ENCODE measurements at places on chromosomes 7 and 10.

- no peak for DNase-seq
Observed at GRCh38 chr10:11511321-11511720, 100.1 kb downstream of the USP6NL start.

- no peak for DNase-seq
Observed at GRCh38 chr10:792792-793100, 103.3 kb upstream of the DIP2C start.

GRCh38 chr7:23473844-23474093, 3.5 kb upstream of the IGF2BP3 start:
- no peak for DNase-seq

- no peak for DNase-seq
Observed at GRCh38 chr10:77925795-77926565, 575 bp downstream of the DLG5 start.

GRCh38 chr10:35636956-35637355, 5.1 kb downstream of the FZD8 start:
- DNase-seq: no peak

- no peak for DNase-seq
Observed at GRCh38 chr7:100484673-100485045, 932 bp downstream of the NYAP1 start.

GRCh38 chr10:69472544-69472943, 21.3 kb downstream of the TSPAN15 start:
- no peak for DNase-seq

- no peak for DNase-seq
Observed at GRCh38 chr10:78415111-78415510, 381.4 kb downstream of the RPS24 start.

- no peak for DNase-seq
Observed at GRCh38 chr7:158263964-158264748, 323.5 kb downstream of the PTPRN2 start.

DNA sequence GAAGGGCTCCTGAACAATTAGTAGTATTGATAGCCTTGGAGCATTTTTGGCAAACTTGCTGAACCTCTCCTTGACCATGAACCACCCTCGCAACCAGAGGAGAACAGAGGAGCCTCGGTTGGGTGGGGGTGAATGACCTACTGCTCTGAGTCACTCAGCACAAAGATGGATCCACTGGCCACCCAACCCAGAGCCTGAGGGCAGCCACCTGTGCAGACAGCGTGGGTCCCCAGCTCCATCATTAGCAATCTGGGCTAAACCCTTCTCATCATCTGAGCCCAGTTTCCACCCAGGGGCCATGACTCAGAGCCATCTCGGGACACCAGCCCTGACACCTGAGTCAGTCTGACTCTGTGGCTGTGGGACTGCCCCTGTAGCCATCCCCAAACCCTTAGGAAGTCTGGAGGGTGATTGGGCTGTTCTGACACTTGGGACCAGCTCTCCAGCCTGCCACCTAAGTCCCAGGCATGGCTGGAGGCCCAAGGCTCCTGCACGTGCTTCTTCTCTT, 171.8 kb upstream of the GPR26 start:
- DNase-seq: no peak

DNA sequence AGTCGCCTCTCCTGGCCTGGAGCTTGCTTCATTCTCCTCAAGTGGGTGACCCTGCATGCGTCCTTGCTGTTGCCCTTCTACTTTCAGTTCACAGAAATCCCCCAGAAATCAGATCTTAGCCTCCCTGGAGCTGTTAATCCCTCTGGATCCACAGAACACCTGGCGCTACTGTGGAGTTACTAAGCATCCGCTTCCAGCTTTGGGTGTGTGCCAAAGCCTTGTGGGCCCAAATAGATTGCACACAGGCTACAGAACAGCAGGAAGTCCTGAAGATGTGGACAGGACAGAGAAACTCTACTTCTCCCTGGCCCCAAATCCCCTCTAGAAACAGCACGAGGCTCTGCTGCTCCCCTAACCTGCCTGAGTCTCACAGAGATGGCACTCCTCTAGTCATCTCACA, 36.6 kb upstream of the PDLIM1 start:
- no peak for DNase-seq

DNA sequence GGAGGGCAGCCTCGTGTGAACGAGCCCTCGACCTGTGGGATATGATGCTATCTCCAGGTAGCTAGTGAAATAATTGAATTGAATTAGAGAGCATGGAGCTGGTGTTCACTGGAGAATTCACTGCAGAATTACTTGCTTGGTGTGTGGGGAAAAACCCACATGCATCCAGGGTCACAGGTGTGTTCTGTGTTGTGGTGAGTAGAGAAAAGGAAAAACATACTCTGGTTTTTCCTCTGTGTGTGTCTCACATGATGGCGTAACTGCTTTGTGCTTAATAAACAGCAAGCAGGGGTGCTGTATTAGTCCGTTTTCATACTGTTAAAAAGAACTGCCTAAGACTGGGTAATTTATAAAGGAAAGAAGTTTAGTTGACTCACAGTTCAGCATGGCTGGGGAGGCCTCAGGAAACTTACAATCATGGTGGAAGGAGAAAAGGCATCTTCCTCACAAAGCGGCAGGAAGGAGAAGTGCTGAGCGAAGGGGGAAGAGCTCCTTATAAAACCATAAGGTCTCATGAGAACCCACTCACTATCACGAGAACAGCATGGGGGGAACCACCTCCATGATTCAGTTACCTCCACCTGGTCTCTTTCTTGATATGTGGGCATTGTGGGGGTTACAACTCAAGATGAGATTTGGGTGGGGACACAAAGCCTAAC, 62.6 kb downstream of the TACR2 start:
- no peak for DNase-seq

GRCh38 chr7:28908775-28909174, 49.4 kb downstream of the TRIL start:
- DNase-seq: no peak

DNA sequence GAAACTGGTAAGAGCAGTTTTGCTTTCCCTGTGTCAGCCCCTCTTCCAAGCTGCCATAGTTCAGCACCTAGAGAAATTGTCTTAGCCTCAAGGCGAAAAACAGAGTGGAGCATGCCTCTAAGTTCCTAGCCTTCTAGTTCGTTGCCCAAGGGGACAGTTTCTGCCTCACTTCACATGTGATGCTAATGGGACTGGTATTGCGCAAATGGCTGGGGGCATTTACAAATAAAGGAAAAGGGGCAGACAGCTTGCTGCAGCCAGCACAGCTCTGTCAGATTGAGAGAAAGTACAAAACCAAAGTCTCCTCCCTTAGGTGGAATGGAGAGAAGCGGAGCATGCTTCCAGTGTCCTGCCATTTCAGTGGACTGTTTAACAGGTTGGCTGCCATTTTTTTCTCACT, 567.7 kb downstream of the ETV1 start:
- no peak for DNase-seq

GRCh38 chr10:90849956-90850749, 7.7 kb downstream of the HTR7 start:
- DNase-seq: no peak

- DNase-seq: no peak
Observed at GRCh38 chr7:39539816-39540215, 26.4 kb upstream of the YAE1 start.

DNA sequence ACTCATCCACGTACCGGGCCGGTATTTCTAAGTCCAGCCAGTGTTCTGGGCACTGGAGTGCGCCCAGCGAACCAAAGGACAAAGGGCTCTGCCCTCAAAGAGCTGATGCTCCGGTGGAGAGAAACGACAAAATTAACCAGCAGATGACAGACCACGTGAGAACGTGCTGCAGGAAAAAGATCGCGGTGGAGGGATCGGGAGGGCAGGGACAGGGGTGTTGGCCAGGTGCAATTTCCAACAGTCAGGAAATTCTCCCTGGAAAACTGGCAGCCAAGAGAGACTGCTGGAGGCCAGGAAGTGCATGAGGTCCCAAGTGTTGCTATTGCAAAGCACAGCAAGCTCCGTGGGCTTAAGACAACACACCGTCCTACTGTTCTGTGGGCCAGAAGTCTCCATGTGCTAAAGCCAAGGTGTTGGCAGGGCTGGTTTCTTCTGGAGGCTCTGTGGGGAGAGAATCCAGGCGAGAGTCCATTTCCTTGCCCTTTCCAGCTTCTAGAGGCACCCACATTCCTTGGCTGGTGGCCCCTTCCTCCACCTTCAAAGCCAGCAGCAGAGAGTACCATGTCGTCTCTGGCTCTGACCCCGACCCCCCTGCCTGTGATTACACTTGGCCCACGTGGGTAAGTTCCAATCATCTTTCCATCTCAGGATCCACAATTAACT, 21.3 kb upstream of the AMZ1 start:
- DNase-seq: no peak

- DNase-seq: no peak
Observed at GRCh38 chr7:38281266-38281665, 7.8 kb upstream of the TARP start.

DNA sequence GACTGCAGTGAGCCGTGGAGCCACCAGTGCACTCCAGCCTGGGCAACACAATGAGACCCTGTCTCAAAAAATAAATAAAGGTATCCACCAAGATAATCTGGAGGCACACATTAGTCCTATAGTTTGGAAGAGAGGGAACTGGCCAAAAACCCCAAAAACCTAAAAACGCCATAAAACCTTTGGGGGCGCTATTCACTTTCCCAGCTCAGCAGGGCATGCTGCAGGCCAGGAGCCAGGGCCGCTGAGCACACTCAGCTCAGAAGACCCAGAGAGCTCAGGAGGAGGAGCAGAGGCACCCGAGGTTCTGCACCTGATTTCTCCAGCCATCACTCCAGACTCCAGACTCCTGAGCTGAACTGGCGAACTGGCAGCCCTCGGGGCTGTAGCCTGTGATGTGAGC, 167.2 kb upstream of the IMMP2L start:
- DNase-seq: no peak

- DNase-seq: no peak
Observed at GRCh38 chr10:43671659-43672531, 23.2 kb upstream of the ZNF32 start.

GRCh38 chr7:66344166-66344565, 139.0 kb downstream of the TPST1 start:
- no peak for DNase-seq

- DNase-seq: no peak
Observed at GRCh38 chr10:127972751-127973357, 66.0 kb downstream of the PTPRE start.

DNA sequence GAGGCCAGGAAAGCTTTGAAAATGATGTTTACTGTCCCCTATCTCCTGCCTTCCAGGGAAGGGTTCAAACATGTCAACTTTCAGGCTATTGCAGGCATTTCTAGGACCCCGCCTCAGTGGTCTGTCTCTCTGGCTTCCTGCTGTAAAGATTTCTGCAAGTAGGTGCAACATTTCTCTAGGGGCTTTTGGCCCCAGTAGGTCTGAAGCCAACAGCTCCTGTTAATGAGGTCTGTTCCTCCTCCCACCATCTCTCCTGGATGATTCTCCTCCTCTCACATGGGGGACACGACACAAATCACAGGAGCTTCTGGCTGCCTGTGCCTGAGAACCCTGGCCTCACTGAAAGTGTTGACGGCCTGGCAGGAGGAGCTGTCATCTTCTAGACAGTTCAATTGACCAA, 194.3 kb downstream of the CYP26A1 start:
- DNase-seq: no peak

DNA sequence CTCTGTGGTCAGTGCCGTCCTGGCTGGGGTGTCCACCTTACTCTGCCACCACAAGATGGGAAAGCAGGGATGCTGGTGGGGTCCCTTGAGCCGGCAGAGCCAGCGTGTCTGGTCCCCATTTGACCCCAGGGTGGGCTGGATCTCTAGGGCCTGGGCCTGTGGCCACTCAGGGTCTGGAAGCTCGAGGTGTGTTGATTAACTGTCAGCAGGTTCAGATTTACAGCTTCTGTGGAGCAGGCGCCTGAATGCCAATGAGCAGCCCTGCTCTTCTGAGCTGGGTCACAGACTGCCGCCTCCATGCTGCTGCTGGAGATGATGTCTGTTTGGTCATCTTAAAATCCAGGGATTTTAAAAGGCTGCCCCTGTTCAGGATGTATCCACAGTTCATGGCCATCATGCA, 11.3 kb upstream of the DPYSL4 start:
- DNase-seq: no peak

DNA sequence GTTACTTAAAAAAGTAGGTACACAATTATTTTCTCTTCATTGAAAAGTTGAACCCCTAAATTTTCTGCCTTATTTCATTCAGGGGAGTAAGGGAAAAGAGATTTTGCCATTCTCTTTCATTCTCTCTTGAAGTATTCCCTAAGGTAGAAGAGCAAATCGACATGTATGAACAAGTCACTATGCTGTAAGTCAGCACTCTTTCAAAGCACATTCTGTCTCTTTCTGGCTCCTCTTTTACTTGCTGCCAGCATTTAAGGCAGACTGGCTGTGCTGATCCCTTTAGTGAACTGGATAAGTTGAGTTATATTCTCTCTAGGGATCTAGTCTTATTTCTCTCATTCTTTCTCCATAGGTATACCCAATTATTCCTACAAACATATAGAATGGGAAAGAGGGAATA, 222.3 kb upstream of the ZWINT start:
- no peak for DNase-seq

- no peak for DNase-seq
Observed at GRCh38 chr7:30896036-30896435, 15.6 kb upstream of the AQP1 start.

DNA sequence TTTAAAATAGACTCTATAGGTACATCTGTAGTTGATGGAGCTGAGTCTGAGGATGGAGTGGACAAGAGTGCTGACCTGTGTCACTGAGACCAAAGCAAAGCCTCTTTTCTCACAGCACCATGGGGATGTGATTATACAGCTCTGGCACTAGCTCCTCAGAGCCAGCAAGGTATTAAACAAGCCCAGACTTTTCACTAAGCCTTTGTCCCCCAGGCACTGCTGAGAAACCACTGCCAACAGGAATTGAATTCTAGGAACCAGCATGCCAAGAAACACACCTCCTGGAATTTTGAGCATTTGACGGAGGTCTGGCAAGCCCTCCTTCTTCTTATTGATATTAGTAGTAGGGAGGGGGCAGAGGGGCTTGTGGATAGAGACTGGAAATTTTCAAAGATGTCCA, 147.0 kb downstream of the C1GALT1 start:
- DNase-seq: no peak

DNA sequence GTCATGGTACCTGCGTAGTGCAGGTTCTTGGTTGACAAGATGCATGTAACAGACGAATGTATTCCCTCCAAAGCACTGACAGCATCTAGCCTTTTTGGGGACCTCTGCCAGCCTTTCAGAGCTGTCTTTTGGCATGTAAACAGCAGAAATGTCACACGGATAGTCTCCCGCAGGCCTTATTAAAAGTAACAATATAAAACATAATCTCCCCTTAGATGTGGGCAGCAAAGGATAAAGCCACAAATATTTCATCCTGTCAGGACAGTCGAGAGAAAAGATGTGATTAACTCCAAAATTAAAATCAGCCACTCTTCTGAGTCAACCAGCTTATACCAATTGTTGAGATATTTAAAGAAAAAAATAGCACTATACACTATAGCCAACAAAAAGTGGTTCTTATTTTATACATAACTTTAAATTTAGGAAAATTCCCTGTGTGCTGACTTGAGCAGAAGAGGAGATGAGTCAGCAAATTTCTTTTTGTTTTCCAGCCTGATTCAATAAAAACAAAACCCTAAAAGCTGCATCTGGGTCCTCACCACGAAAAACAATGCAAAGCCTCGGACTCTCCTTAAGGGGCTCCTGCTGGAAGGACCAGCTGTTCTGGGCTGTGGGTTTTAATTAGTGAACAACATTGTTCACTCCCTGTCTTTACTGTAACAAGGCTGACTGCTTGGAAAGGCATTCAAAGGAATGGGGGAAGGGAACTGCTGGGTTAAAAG, 240.2 kb downstream of the ADAM12 start:
- DNase-seq: no peak

- no peak for DNase-seq
Observed at GRCh38 chr7:105497016-105497415, 25.1 kb downstream of the PUS7 start.

GRCh38 chr10:123970207-123970926, 78.8 kb upstream of the CPXM2 start:
- DNase-seq: no peak
